ENCODE measurements at places on chromosomes 12 and 14.

DNA sequence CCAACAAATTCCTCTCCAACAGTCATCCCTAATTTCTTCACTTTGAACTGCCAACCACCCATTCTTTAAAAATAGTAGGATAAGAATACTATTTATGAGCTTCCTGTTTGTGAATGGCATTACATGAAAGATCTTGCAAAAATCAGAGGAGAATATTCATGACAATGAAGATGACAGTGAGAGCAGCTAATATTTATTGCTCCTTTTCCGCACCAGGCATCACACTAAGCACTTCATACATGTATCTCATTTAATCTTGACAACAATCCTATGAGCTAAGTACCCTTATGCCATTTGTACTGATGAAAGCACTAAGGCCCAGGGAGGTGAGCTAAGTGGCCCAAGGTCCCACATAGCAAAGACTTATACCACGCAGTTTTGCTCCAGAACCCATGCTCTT, 37.3 kb upstream of the CAPRIN2 start:
- DNase-seq: no peak

DNA sequence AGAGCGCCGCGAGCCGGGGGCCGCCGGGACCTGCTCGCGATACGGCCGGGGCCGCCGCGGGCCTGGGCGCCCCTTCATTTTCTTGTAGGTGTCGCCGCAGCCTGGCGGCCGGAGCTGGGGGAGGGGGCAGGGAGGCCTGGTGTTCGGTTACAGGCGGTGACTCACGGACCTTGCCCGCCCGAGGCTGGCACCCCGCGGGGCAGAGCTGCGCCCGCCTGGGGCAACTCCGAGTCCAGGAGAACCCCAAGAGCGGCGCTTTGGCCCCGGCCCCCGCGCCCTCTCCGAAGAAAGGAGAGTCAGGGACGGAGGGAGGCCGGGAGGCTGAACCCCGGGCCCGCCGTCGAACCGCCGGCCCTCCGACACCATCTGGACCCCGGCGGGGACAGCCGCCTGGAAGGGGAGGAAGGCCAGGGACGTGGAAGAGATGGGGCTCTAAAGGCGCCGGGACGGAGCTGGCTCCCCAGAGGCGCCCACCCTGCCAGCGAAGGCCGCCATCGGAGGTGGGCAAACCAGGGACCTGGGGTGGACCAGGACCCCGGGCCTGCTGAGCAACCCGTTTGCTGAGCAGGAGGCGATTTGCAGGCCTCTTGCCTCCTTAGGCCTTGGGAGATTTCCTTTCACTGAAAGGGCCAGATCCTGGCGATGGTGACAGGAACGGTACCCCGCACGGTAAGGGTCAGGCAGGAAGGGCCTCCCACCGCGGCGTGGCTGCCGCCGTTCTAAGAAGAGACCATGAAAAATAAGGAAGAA, 843 bp upstream of the NUAK1 start:
- DNase-seq: peak; percentile 45

- DNase-seq: no peak
Observed at GRCh38 chr12:93442411-93443340, 929 bp upstream of the UBE2N start.

- DNase-seq: no peak
Observed at GRCh38 chr14:62882967-62883366, 162.3 kb downstream of the KCNH5 start.

DNA sequence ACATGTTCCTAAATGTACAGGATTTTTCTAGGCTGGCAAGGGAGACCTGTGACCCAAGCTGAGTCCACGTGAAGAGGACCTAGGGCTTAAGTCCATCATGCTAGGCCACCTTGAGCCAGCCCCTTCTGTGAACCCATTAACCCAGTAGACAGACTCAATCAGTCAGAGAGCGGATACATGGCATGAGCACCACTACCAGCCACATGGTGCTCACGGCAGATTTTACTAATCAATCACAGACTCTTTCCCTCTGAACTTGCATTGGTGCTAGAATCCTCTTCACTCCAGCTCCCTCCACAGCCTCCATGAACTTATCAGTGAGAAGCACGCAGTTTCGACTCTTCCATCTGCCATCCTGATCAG, 9.0 kb downstream of the PHETA1 start:
- DNase-seq: no peak

GRCh38 chr12:24797901-24798300, 151.0 kb downstream of the BCAT1 start:
- no peak for DNase-seq
